GM13977 (cell line): ENCODE measurements at places on chromosomes 11 and 22.

DNA sequence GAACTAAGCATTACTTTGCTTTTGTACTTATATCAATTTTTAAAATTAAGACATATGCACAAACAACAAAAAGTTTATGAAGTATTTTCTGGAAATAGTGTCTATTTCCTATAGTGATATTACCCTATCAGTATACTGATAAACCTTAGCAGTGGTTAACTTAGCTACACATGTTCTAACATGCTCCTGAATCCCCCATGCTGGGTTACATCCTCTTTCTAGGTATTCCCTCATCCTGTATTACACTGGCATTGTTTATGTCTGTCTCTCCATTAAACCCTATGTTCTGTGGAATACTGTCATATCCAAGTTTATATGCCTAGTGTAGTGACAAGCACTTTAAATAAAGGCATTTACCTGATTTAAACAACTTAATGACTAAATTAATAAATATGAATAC lies 1.8 kb upstream of the FAR1 start:
- no peak for DNase-seq

GRCh38 chr22:48263791-48264351 lies 1501.4 kb downstream of the TBC1D22A start:
- DNase-seq = no peak

GRCh38 chr11:110874437-110875030 lies 162.3 kb upstream of the ARHGAP20 start:
- DNase-seq = no peak

- no peak for DNase-seq
Observed at GRCh38 chr11:86575208-86575855, 97.1 kb downstream of the ME3 start.

- no peak for DNase-seq
Observed at GRCh38 chr22:31098632-31099110, 8.7 kb downstream of the SELENOM start.

DNA sequence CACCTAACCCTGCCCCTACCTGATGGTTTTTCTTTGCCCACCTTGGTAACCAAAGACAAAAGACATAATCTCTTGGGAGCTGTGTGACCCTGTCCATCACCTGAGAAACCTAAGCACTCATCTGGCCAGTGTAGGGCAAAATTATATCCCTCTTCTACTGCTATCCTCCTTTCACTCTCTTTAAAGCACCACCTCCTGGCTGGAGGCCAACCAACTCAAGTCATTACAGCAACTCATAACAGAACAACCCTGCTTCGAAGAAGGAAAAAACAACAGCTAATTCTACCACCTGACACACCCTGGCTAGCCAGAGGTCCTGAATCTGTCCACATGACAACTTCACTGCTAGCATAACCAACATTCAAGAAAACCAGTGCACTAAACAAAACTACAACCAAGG lies 45.5 kb downstream of the GAS2 start:
- no peak for DNase-seq

- DNase-seq = no peak
Observed at GRCh38 chr11:41897991-41898390, 438.5 kb upstream of the LRRC4C start.

DNA sequence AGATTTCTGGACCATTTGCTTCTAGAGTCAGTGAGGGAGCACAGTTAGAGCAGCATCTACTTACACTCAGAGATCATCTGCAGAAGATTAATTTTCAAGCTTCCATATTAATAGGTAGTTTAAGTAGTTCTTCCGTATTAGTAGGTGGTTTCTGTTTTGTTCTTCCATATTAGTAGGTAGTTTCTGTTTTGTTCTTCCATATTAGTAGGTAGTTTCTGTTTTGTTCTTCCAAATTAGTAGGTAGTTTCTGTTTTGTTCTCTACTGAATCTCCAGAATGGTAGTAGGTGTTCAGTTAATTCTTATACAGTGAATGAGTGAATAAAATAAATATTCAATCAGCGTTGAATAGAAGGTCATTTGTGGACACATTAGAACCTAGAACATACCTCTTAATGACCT lies 175.7 kb downstream of the TMEM135 start:
- DNase-seq = peak; percentile 12

- no peak for DNase-seq
Observed at GRCh38 chr11:88523386-88524071, 186.0 kb upstream of the CTSC start.

- DNase-seq = no peak
Observed at GRCh38 chr11:69304686-69305085, 10.7 kb downstream of the MYEOV start.

- DNase-seq = no peak
Observed at GRCh38 chr11:26572770-26573402, 823 bp upstream of the MUC15 start.

DNA sequence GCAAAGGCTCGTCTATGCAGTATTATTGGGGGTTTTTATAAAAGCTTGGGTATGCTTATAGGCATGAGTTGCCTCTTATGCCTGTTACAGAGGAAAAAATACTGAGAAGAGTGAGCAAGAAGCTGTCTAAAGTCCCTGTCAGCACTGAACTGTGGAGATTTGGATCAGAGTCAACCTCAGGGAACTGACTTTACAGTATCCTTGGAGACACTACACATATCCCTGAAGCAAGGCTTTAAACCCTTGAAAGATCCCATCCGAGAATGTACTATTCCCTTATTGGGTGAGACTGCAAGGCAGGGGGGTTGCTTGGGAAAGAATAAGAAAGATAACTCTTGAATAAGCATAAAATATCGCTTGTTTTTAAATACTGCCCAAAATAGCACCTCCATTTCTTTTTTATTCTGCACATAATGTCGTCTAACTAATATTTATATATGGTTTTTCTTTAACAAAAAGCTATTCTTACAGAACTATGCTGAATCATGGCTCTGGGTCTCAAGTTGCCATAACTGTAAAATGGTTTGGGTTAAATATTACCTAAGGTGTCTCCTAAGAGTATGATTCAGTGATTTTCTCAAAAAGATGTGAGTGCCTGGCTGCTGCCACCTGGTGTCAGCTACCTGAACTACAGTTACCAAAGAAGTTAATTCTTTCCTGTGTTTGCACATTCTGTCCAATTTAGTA lies 1062.8 kb downstream of the DLG2 start:
- peak; percentile 26 for DNase-seq

GRCh38 chr11:79179087-79179486 lies 261.7 kb downstream of the TENM4 start:
- DNase-seq = no peak

GRCh38 chr22:46004105-46004866 lies 27.3 kb upstream of the WNT7B start:
- DNase-seq = no peak

GRCh38 chr11:44596525-44597276 lies 31.2 kb downstream of the CD82 start:
- DNase-seq = peak; percentile 70

GRCh38 chr11:104588446-104588845 lies 309.8 kb downstream of the CASP12 start:
- DNase-seq = no peak
